ENCODE measurements at places on chromosomes 5 and 9. TPM values are rescaled to one million over a fixed set of nuclear protein-coding genes. Genes with fewer than 3 reads are reported as not detected.

Gene IL5
- not detected for total RNA-seq

Gene SSBP2
- 14.6 TPM for total RNA-seq

Gene DMGDH
- 1.5 TPM for total RNA-seq

Gene SH3RF2
- 4.2 TPM for total RNA-seq

Gene LAMC3
- 2.1 TPM for total RNA-seq

Gene MARCOL
- total RNA-seq: not detected

Gene DOK3
- total RNA-seq: 2.2 TPM

Gene ATP10B
- total RNA-seq: not detected

Gene C1QTNF2
- total RNA-seq: not detected

Gene SMIM33
- not detected for total RNA-seq

Gene CRB2
- under 0.01 TPM for total RNA-seq
